ENCODE measurements at places on chromosomes 1 and 21. TPM values are rescaled to one million over a fixed set of nuclear protein-coding genes. Genes with fewer than 3 reads are reported as not detected.

- no peak overlapping the region for H3K27ac ChIP-seq
Measured at GRCh38 chr1:25161981-25162380, 70.3 kb downstream of the SYF2 start.

DNA sequence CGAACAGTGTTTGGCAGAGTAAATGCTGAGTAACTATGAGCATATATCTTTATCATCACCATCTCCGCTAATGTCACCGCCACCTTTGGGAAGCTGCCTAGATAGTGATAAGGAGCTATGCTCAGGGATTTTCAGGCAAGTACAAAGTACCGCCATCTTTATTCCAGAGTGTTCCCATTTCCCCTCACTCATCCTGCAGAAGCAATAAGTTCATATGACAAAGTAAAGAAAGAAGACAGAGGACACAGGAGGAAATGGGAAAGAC is 89.6 kb downstream of the TGFBR3 start:
- peaks cover 9% of the 10 kb centered on the region for H3K4me1 ChIP-seq
- no peak for DNase-seq
- no peak overlapping the region for H3K27ac ChIP-seq
- peaks cover 2% of the 10 kb centered on the region for H3K36me3 ChIP-seq

GRCh38 chr1:81877940-81878339 is 77.2 kb downstream of the ADGRL2 start:
- H3K4me1 ChIP-seq, result peaks cover 18% of the 10 kb centered on the region
- H3K27me3 ChIP-seq, result no peaks in the 10 kb centered on the region
- H3K4me3 ChIP-seq, result no peak overlapping the region
- DNase-seq, result no peak
- no peak overlapping the region for H3K27ac ChIP-seq

- H3K36me3 ChIP-seq, result no peaks in the 10 kb centered on the region
- H3K27ac ChIP-seq, result no peak overlapping the region
- no peak for DNase-seq
- H3K4me1 ChIP-seq, result no peaks in the 10 kb centered on the region
- H3K4me3 ChIP-seq, result no peak overlapping the region
Measured at GRCh38 chr1:77273891-77274290, 7.9 kb upstream of the AK5 start.

GRCh38 chr1:19815801-19816736 is 986 bp upstream of the RNF186 start:
- DNase-seq, result no peak
- peaks cover 61% of the 10 kb centered on the region for H3K4me1 ChIP-seq
- peak overlapping the region; percentile 68 for H3K27ac ChIP-seq
- H3K4me3 ChIP-seq, result no peak overlapping the region
- H3K36me3 ChIP-seq, result no peaks in the 10 kb centered on the region
- H3K27me3 ChIP-seq, result no peaks in the 10 kb centered on the region

GRCh38 chr1:196678510-196678884 is 26.7 kb downstream of the CFH start:
- H3K36me3 ChIP-seq, result peaks cover 65% of the 10 kb centered on the region
- H3K27me3 ChIP-seq, result no peaks in the 10 kb centered on the region
- H3K4me3 ChIP-seq, result no peak overlapping the region
- no peak overlapping the region for H3K27ac ChIP-seq
- peaks cover 3% of the 10 kb centered on the region for H3K4me1 ChIP-seq

DNA sequence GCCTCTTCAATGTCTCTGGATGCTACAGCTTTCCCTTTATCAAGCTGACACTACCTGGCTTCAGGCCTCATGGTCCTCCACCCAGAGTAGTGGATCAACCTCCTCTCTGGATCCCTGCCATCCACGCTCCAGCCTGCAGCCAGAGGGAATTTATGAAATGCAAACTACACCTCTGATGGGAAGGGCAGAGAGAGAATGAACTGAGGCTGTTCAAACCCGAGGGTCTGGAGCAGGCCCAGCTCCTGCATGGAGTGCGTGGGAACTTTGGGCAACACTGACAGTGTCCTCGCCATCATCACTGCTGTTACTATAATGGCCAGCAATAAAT is 157.8 kb downstream of the TRABD2B start:
- no peak overlapping the region for H3K27ac ChIP-seq
- DNase-seq, result no peak
- H3K36me3 ChIP-seq, result no peaks in the 10 kb centered on the region
- H3K4me3 ChIP-seq, result no peak overlapping the region

DNA sequence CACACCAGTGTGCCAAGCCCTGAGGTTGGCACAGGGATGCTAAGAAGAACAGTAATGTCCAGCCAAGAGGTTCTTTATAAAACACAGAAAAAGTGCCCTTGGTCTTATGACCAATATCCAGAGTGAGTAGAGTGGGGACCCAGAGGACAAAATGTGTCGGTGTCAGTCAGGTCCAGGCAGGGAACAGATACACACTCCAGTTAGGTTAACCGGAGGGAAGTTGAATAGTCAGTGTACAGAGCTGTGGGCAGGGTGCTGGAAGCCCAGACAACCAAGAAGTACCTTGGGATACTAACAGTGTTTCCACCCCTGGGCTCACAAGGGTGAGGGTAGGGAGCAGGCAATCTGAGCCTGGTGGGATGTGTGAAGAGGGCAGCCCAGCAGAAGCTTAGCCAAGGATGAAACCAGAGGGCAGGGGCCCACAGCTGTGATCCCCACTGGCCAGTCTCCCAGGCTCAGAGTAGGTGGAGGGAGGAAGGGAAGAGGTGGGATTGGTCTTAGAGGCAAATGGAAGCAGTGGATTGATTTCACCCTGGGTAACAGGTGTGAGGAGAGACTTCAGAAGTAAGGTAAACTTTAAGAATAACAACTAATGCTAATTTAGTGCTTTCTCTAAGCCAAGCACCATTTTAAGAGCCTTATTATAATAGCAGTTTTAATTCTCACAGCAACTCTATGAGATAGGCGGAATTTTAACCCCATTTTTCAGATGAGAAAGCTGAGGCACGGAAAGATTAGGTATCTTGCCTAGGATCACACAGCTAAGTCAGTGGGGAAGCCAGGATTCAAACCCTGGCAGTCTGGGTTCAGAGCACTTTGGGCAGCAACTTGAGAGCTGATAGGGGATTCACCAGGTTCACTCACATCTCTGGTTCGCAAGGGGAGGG is 143.4 kb upstream of the HOOK1 start:
- no peaks in the 10 kb centered on the region for H3K27me3 ChIP-seq
- H3K36me3 ChIP-seq, result peaks cover 8% of the 10 kb centered on the region
- DNase-seq, result no peak
- H3K4me1 ChIP-seq, result peaks cover 9% of the 10 kb centered on the region
- no peak overlapping the region for H3K4me3 ChIP-seq
- no peak overlapping the region for H3K27ac ChIP-seq

- H3K27me3 ChIP-seq, result peaks cover 3% of the 10 kb centered on the region
- DNase-seq, result no peak
- no peak overlapping the region for H3K4me3 ChIP-seq
- H3K36me3 ChIP-seq, result no peaks in the 10 kb centered on the region
- H3K4me1 ChIP-seq, result no peaks in the 10 kb centered on the region
- no peak overlapping the region for H3K27ac ChIP-seq
Measured at GRCh38 chr1:110770832-110771231, 96.1 kb upstream of the KCNA3 start.

DNA sequence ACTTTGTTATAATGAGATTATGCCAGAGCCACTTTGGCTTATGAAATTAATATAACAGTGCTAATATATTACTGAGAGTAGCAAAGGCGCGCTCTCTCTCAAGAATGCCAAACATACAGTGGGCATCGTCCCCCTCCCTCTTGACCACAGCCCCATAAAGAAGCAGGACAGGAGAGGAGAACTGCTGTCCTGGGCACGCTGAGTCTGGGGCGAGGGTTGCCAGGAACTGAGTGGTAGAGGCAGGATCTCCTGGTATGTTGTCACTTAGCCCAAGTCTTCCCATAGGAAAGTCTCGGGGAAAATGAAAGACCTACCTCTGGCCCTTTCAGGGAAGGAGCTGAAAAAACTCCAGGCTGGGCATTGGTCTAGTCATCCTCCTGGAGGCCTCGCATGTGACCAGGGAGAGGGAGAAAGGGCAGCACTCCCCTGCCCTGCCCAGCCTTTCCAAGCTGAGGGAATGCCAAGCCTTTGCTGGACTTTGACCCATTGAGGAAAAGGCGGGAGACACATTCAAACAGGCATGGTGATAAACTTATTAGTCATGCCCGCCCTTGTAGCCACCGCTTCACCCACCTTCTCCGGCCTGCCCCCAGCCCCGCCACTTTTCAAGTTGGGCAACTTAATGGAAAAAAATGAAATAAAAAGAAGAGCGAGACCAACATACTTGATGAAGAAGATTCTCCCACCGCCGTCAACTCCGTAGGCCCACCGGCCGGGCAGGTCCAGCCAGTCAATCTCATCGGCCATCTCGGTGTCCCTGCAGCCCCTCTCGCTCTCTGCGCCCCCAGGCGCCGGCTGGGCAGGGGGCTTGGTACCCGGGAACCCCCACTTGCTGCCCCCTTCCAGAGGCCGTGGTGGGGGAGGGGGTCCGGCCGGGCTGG is 17.4 kb upstream of the PLEKHA6 start:
- peaks cover 3% of the 10 kb centered on the region for H3K4me1 ChIP-seq
- no peak for DNase-seq
- H3K4me3 ChIP-seq, result peak overlapping the region; percentile 49
- no peaks in the 10 kb centered on the region for H3K36me3 ChIP-seq
- no peaks in the 10 kb centered on the region for H3K27me3 ChIP-seq

DNA sequence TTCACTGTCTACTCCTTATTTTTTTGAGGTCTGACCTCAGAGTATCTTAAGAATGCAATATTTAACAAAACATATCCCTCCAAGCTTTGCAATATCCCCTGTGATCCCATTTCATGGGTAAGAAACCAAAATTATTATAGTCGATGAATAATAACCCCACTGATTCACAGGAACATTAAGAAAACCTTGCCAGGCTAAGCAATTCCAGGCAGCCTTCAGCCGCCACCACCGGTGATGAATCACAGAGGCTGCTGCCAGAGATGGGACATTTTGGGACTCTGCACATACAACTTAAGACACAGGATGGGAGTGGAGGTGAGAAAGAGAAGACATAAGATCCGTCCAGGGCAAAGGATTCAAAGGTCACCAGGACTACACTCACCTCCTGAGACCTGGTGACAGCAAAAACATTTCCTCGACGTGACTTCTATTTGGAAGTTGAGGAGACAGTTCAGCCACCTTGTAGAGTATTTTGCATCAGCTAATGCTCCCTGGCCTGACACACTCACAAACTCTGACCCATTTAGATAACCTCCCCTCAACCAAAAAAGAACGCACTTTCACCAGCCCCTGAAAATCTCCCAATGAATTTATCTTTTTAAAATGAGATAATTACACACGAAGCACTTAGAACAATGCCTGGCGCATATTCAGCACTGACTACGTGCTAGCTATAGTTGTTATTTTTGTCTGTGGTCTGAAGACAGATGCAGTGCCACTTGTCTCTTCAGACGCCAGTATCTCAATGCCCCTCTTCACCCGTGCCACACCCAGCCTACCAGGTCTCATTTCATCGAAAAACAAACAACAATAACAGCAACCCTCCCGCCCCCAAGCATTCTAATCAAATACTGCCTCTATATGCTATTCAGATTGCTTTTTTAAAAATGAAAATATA is 17.8 kb upstream of the OVAAL start:
- H3K27me3 ChIP-seq, result no peaks in the 10 kb centered on the region
- H3K36me3 ChIP-seq, result no peaks in the 10 kb centered on the region
- DNase-seq, result no peak
- no peak overlapping the region for H3K4me3 ChIP-seq
- no peak overlapping the region for H3K27ac ChIP-seq

FNDC5 gene
- 10.5 TPM for total RNA-seq

HTR6 gene
- total RNA-seq, result not detected

OR10T2 gene
- total RNA-seq, result not detected

RAB7B gene
- 0.89 TPM for total RNA-seq

USH2A gene
- 0.33 TPM for total RNA-seq

FCRLB gene
- total RNA-seq, result 0.33 TPM
